NCI-H1417 treated with DMSO at 0.1 percent for 48 hours (cell line): ENCODE measurements at places on chromosomes 3 and 15.
A peak's percentile ranks its signal among the peaks of the same experiment; 100 is the strongest.

DNA sequence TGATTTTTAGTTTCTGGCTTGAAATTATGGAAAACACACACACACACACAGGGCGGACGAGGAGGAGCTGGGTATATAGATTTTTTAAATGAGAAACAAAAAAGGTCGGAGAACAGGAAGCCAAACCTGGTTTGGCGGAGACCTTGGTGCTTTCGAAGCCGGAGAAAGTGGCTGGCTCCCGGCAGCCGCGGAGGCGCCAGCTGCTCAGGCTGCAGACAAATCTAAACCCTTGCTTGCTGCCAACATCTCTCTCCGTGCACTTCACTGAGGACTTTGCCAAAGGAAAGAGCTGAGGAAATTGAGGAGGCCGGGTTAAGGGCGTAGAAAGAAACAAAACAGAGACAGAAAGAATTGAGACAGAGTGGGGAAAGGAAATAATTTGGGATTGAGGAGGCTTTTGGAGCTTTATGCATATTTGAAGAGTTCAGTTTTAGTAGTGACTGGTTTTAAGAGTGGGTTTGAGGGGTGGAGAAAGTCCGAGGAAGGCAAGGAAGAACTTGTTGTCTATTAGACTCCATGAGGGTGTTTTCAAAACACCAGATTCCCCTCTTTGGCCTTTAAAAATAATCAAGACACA, 2.2 kb downstream of the ZIC1 start:
- DNase-seq, result no peak

DNA sequence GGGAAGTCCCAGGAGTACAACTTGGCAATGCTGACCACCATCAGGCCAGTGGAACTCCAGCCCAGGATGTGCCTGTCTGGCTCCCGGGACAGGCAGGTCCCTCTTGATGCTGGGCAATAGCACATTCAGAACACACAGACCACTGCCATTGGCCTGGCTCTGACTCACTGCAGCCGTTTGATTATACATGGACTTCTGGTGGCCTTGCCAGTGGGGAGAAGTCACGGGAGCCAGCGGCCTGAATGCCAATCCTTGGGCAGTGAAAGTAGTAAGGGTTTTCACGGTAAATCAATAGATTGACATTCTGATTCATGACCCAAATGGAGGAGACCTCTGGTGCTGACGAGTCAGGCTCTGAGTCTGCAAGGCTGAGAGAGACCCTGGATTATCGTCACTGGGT, 12.5 kb upstream of the PROK2 start:
- no peak for DNase-seq

DNA sequence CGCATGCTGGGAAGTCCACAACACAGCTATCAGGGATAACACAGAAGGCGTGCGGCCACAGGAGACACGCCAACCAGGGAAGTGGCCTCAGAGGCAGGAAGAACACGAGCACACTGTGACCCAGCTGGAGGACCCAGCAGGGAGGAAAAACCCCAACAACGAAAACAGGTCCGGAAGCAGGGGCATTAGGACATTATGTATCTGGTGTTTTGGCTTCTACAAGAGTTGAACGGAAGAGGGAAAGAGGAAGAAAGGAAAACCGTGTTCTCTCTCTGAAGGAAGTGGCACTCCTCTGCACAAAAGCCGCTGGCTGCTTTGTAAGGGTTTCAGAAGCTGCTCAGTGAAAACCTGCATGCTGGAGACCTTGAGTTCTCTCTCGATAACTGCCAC, 61.8 kb downstream of the HACD2 start:
- no peak for DNase-seq

DNA sequence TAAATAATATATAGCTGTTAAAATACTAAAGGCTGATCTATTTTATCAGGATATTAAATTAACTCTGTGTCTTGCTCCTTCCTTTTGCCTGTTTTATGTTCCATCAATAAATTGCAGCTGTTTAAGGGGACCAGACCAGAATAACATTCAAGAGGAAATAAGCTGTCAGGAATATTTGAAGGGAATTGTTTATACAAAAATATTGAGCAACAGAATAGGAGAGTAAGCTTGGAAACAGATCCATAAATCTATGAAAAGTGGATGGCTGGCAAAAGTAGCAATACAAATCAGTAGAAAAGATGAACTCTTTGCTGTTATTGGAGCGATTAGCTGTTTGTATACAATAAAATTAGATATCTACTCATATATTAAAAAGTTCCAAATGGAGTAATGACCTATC, 36.2 kb upstream of the PLSCR2 start:
- no peak for DNase-seq

- no peak for DNase-seq
These were observed 15.8 kb upstream of the ZNF770 start for GRCh38 chr15:35003928-35004327.

GRCh38 chr3:112822064-112823055, 24.3 kb downstream of the CD200R1L start:
- DNase-seq, result no peak

GRCh38 chr3:65412588-65412987, 626.1 kb downstream of the MAGI1 start:
- DNase-seq, result no peak

- DNase-seq, result no peak
These were observed 126.2 kb upstream of the BHLHE40 start for GRCh38 chr3:4852780-4853748.

DNA sequence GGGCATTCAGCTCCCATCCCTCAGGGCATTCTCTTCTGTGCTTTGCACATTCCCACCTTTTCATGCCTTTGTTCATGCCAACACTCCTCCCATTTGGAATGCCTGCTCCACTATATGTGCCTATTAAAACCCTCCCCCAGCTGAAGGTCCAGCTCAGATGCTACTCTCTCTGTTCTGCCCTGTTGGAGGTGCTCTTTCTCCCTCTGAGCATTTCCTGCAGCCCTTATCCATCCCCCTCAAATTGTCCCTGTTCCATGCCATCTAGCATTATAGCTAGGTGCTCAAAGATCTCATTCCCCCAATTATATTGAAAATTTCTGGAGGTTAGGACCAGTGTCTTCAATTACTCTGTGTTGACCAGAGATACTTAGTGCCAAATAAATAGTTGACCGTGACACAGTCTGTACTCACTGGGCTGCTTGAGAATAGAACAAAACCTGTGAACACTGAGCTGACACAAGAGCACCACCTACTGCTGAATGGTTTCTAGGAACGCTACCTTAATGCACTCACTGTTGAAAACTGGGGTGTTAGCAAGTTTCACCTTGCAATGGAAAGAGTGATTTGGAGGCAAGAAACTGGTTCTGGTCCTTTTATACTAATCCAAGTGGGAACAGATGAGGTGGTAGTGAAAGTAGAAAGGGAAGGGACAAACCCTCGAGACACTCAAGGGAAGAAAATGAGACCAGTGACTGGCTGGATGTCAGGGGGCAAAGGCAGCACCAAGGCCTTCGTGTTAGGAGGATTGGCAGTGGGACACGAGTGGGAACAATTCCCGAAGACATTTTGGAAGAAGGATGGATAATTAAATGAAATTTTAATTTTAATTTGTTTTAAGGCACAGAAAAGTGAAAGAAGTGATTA, 289.8 kb upstream of the ROPN1 start:
- peak; percentile 20 for DNase-seq

DNA sequence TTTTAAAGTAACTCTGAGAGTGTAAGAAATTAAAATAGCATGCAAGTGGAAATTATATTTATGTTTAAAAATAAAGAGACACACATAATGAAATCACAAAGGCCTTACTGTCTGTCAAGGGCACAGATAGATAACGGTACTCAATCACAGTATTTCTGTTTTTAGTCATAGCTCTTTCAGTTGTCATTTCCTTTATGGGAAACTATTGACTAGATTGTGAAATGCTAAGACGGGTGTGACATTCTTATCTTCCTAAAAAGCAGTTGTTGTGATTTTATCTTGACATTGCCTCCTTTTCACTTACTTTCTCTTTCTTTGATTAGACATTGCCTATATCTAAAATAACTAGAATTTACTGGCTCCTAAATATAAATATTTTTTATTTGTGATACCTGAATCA, 100.1 kb upstream of the PLSCR5 start:
- DNase-seq, result no peak

DNA sequence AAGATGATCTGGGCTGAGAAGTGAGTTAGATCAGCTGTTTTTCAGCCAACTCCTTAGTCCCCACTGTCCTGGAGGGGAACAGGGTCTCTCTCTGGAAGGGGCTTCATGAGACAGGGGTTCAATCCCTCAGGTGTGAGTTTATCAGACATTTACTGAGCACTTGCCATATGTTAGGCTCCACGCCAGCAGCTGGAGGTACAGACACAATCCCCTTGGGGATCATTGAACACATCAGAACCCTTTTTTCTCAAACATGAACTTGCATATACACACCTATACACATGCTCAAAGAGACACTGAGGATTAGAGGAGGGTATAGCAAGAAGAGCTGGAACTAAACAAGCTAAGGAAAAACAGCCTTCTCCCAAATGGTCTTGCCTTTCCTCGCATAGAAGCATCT, 5.5 kb upstream of the BMF start:
- DNase-seq, result no peak

- DNase-seq, result no peak
These were observed 160.7 kb downstream of the FRMD5 start for GRCh38 chr15:44034334-44034733.

DNA sequence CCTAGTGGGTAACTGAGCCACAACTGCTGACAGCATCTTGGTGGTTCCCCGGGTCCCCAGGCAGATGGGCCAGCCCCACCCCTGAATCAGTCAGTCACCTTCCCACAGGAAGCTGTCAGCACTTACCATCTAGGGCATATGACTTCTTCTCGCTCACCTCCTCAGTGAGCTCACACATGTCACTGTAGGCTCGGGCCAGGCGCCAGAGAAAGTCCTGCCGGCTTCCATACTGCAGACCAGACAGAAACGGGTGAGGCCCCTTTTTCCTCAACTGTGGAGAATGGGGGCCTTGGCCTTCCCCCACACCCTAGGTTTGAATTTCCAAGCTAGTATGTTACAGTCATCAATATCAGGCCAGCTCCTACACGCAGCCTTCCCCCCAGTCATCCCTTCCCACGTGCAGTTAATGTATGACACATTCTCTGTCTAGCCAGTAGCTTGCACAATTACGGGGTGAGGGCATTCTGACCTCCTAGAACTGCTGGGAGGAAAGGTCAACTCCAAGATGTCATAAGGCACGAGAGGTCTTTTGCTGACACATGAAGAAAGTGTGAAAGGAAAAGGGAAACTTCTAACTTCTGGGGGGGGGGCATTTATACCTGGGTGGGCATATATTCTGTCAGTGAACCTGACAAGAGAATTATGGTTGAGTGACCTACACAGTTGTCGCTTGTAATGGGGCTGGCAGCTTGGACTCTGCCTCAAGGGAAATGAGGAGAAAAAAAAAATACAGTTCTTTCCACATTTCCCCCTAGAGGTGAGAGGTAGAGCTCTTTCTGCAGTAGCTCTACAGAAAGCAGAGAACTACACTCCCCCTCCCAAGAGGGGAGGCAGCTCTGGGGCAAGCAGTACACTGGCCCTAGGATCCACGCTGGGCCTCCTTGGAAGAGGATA, 10.9 kb downstream of the RMDN3 start:
- no peak for DNase-seq

DNA sequence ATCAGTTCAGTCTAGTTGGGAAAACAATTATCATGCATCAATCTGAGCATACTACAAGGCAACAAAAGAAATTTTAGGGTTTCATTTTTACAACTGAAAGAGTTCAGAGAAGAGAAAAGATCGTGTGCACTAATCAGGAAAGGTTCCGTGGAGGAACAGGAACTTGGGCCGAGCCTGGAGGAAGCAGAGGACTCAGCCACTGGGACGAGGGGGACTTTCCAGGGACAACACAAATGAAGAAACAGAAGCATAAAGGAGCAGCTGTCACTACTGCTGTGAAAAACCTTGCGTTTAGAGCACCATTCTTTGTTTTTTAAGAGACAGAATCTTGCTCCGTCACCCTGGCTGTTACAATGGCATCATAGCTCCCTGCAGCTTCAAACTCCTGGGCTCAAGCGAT, 60.5 kb downstream of the MYO1E start:
- DNase-seq, result no peak

GRCh38 chr3:137100326-137100725, 142.5 kb downstream of the IL20RB start:
- DNase-seq, result no peak

DNA sequence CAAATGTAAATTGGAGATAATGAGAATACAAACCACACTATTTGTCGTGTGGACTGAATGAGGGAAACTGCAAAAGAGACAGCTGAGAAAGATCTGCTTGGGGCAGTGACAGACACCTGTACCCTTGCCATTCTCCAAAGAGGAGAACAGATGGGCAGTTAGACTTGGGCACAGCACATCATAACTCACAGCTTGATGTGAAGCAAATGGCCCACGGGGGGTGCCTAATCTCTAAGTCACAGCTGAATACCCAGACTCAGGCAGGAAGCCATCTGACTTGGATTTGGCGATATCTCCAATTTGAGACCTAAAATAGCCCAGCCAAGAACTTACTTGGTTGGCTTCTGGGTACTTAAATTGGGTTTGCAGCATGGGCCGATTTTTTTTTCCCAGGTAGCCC, 10.0 kb upstream of the SLC6A11 start:
- no peak for DNase-seq

DNA sequence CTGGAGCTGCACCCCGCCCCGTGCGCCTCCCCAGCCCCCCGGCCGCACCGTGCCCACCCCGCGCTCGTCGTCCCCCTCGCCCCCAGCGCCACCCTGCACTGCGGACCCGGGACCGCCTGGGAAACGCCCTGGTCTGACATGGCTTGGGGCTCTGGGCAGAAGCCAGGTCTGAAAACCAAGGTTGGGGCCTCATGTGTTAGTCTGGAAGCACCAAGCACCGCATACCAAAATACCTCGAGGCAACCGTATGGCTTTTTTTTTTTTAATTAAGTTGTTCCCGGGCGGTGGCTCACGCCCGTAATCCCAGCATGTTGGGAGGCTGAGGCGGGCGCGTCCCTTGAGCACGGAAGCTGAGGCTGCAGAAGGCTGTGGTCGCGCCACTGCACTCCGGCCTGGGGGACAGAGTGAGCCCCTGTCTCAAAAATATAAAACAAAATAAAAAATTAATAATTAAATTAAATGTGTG, 91.5 kb upstream of the CHD2 start:
- DNase-seq, result peak; percentile 60

DNA sequence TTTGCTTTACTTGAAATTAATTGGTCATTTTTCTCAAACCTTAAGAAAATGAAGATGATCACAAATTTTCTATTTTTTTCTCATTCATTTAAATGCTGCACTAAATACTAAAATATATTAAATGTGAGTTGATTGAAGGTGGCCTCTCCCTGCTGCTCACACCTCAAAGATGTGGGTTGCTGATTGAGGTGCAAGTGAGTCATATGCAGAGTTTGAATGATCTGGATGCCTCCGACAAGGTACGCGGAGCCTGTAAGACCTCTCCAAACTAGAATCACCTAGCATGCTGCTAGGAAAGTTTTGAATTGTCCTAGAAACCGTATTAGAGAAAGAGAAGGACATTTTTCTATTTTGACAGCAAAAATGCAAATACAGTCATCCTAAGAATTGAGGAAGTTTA, 211.3 kb upstream of the FEZF2 start:
- no peak for DNase-seq

- DNase-seq, result no peak
These were observed 352.4 kb upstream of the ARHGEF26 start for GRCh38 chr3:153768561-153769469.

- no peak for DNase-seq
These were observed 68.1 kb downstream of the TM4SF4 start for GRCh38 chr3:149542375-149543312.
